ENCODE measurements at places on chromosomes 12 and 14.
A peak's percentile ranks its signal among the peaks of the same experiment; 100 is the strongest.

GRCh38 chr12:48788854-48789775 lies at the start of gene ADCY6:
ADCY6 (minus strand) TSS chr12:48789089; CDS start chr12:48783434, 5,655 bp downstream.
- DNase-seq = peak; percentile 88

GRCh38 chr12:64571411-64571810 lies 38.9 kb upstream of the RASSF3 start:
- DNase-seq = no peak

DNA sequence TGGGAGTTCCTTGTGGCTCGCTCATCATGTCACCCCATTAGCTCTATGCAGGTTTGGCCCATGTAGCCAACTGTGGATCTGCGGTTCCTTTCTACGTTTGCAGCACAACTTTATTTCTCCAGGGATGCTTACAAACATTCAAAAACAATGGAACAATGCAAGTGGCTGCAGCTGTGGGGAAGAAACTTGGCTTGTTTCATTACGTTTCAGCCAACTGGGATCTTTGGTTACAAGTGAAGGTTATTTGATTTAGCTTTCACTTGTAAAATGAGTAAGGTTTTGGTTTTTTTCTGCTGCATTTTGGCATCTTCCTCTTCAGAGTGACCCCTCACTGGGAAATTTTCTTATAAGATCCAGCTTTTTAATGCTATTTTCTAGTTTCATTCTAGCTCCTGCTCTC lies 105.9 kb downstream of the PLXNC1 start:
- no peak for DNase-seq

- DNase-seq = no peak
Observed at GRCh38 chr14:22664261-22664660, 20.1 kb upstream of the OR6J1 start.

DNA sequence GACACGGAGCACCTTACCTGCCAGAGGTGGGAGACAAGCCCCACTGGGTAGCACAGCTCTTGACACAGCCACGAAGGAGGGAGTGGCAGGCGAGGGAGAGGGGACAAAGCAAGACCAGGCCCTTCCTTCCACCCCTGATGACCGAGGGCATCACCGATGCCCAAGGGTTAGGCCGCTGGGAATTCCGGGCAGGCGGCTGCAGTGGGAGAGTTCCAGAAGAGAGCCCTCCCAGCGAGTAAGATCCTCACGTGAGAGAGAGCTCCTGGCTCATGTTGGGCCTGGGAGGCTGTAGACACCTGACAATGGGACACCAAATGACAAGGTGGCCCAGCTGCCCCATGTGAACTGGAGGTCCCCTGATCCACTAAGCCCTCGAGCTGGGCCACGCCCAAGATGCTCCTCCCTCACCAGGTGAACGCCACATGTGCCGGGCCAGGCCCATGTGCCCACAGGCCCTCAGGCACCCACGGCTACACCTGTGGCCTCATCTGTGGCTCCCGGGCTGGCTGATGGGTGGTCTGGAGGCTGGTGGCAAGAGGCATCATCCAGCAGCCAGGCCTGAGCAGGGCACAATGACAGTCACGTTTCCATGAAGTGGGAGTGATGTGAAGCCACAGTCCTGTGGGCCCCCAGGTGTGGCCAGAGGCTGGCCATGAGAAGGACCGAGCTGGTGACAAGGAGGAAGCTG lies 32.1 kb upstream of the C14orf180 start:
- DNase-seq = peak; percentile 64

GRCh38 chr14:53536446-53536845 lies 383.3 kb upstream of the DDHD1 start:
- no peak for DNase-seq

DNA sequence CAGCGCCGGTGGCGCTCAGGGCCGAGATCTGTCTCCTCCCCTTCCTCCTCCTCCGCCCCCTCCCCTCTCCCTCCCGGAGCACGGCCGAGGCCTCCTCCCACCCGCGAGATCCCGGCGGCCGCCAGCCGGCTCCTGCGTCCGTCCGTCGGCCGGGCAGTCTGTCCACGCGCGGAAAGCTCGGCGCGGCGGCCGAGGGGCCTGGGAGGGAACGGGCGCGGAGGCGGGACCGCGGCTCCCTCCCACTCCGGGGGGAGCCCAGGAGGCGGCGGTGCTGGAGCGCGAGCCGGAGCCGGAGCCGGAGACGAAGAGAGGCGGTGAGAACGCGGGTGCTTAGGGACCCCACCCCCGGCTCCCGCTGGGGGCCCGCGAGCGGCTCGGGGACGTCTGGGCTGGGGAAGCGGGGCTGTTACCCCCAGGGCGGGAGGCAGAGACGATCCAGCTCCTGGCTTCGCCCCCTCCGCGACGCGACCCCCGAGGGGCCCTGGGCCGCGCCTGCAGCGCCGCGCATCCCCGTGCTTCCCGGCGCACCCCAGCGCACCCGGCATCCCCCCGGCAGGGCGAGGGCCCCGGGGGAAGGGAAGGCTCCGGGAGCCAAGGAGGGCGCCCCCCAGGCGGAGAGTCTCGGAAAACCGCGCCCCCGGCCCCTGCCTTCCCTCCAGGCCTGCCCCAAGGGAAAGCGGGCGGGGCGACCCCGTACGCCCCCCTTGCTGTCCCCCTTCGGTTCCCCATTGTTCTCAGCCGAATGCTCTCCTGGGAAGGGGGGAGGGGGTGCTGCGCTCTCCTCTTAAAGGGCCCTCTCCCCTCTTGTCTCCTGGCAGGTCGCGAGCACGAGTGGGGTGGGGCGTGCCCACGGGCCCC lies at the start of gene DTX1:
Gene DTX1 (plus strand): TSS at position 100 of the 858 bp plus-strand sequence. CDS start 1,463 bp downstream, outside the sequence.
- no peak for DNase-seq

GRCh38 chr12:88986056-88986455 lies 366.2 kb downstream of the DUSP6 start:
- DNase-seq = no peak

DNA sequence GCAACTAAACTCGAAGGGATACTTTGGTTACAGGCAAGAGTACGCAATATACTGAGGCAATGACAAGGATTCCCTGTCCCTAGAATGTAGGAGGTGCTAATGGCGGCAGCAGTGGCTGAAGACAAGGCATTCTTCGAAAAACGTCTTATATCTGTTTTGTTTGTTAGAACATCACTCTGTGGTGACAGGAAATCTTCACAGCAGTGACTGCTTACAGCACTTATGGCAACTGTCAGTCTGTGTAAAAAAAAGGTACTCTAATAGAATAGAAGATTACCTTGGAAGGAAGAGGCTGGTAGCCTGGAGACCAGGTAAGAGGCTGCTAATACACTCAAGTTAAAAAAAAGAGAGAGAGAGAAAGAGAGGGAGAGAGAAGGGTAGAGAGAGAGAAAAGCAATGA lies 131.7 kb downstream of the ST8SIA1 start:
- no peak for DNase-seq

- no peak for DNase-seq
Observed at GRCh38 chr14:90499908-90500664, 103.3 kb downstream of the CALM1 start.

GRCh38 chr12:98799822-98800221 lies 154.7 kb downstream of the APAF1 start:
- no peak for DNase-seq

DNA sequence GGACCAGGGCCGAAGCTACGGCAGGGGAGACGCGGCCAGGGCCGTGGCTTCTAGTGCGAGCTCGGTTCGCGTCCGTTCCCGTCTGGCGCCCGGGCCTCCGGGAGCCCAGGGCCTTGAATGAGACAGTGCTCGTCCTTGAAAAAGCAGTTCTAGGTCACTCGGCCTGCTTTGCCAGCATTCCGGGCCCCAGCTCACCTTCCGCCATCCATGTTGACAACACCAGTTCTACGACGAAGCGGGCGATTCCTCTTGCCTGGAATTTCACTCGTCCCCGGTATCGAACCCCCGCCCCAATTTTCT lies 4.5 kb downstream of the OR10AD1 start:
- DNase-seq = peak; percentile 91

DNA sequence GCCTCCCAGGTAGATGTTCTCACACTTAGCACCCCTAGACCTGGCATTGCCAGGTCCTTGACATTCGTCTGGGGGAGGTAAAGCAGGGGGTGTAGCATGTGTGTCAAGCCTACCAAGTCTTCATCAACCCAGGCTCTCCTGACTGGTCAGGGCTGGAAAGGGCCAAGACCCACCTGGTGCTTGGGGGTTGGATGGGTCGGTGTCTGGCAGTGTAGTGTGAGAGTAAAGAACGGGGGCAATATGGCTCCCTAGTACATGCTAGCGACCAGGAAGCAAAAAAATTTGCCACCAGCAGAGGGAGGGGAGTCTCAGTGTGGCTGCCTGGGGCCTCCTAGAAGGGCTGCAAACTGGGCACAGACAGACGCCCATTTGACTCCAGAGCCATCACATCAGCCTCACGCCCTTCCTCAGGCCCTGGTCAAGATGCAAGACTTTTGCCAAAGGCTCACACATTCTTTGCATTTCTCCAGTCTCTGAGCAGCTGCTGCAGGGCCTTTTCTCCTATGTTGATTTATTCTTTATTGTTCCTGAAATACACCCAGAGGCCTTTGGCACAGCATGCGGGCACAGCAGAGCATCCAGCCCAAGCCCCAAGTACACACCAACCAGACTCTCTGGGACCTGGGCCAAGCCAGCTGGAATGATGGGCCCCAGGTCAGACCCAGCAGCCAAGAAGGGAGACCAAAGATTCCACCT lies 38.3 kb upstream of the PNMA1 start:
- no peak for DNase-seq

DNA sequence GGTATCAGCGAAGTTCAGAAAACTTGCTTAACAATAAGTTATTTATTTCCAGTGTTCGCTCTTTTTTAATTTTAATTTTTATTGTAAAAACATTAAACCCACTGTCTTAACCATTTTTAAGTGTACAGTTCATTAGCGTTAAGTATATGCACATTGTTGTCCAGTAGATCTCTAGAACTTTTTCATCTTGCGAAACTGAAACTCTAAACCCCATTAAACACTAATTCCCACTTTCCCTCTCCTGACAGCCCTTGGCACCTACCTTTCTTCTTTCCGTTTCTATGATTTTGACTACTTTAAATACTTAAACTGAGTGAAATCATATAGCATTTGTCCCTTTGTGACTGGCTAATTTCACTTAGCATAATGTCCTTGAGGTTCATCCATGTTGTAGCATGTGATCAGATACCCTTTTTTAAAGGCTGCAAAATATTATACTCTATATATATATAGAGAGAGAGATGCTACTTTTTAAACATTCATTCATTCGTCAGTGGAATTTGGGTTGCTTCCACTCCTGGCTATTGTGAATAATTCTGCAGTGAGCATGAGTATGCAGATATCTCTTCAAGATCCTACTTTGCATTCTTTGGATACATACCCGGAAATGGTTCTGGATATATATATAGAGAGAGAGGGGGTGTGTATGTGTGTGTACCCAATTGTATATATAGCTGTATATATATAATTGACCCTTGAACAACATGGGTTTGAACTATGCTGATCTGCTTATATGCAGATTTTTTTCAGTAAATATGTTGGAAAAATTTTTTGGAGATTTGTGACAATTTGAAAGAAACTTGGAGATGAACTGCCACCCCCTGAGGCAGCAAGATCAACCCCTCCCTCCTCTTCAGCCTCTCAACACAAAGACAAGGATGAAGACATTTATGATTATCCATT lies 74.7 kb upstream of the EVL start:
- no peak for DNase-seq

DNA sequence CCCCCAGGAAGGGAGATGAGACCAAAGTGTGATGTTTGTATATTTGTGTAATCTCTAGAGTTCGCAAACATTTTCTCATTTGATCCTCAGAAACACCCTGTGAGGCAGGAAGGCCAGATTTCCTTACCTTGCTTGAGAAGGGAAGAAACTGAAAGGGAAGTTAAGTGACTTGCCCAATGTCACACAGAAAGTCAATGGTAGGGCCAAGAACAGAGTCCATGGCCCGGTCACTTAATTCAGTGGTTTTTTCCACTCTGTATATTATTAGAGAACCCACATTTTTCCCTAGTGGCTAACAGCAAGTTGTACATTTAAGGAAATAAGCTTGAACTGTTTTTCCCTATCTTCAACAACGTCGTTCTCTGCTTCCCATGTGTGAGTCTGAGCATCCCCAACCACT lies 25.6 kb upstream of the CHPT1 start:
- DNase-seq = no peak

DNA sequence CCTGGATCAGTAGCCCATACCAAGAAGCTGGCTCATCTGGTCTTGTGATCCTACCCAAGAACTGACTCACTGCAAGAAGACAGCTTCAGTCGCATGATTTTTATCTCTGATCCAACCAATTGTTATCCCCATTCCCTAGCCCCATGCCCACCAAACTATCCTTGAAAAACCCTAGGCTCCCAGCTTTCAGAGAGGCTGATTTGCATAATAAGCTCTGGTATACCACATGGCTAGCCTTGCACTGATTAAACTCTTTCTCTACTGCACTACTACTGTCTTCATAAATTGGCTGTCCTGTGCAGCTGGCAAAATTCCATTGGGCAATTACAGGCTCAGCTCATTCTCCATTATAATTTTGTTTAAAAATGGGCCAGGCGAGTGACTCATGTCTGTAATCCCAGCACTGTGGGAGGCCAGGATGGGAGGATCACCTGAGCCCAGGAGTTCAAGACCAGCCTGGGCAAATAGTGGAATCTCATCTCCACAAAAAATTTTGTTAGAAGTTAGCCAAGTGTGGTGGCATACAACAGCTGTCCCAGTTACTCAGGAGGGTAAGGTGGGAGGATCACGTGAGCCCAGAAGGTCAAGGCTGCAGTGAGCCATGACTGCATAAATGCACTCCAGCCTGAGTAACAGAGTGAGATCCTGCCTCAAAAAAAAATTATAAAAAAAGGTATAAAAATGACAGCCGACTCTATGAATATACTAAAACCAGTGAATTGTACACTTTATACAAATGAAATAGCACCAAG lies 76.7 kb upstream of the EIF5 start:
- DNase-seq = no peak

- DNase-seq = no peak
Observed at GRCh38 chr12:14545144-14546124, 22.2 kb downstream of the PLBD1 start.

- peak; percentile 62 for DNase-seq
Observed at GRCh38 chr12:132402831-132403416, 73.5 kb upstream of the GALNT9 start.

DNA sequence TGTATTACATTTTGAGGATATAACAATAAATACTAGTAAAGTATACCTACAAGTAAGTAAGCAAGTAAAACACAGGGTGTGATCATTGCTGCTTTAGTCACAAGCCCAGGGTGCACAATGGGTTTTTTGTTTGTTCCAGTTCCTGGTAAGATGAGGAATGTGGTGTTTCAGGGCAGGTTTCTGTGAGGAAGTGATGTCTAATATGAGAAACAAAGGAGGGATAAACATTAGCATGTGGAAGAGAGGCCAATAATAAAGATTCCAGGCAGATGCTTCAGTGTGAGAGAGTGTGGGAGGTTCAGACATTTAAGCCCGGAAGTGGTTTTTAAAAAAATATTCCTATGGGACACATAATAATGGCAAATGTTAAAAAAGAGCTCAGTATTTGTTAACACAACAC lies 808.1 kb upstream of the USP15 start:
- DNase-seq = no peak

- DNase-seq = no peak
Observed at GRCh38 chr12:94623161-94623920, 27.0 kb downstream of the TMCC3 start.

- no peak for DNase-seq
Observed at GRCh38 chr12:13033476-13033875, 10.7 kb upstream of the FAM234B start.

GRCh38 chr14:89792489-89793366 lies 161.8 kb downstream of the EFCAB11 start:
- no peak for DNase-seq

All from upper lobe of left lung (tissue), 6 donors.